Inflammatory macrophage (primary cell): ENCODE measurements at places on chromosomes 1 and 21.
A peak's percentile ranks its signal among the peaks of the same experiment; 100 is the strongest.

DNA sequence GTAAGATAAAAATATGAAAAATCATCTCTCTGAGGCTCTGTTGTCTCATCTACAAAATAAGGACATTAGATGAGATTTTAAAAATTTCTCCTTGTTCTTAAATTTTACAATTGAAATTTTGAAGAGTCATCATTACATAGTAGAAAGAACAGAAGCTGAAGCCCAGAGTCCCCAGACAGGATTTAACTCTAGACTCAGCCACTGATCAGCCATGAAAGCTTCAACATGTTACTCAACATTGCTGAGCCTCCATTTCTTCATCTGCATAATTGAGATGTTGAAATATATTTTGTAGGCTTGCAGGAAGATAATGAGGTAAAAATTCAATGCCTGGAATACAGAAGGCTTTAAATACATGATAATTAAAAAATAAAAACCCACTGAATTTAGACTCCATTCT lies 633.3 kb downstream of the LMO4 start:
- peak; percentile 14 for DNase-seq

- DNase-seq: no peak
Measured at GRCh38 chr1:2334366-2334765, 57.0 kb downstream of the MORN1 start.

GRCh38 chr1:184950227-184950626 lies 24.1 kb downstream of the NIBAN1 start:
- no peak for DNase-seq

- no peak for DNase-seq
Measured at GRCh38 chr1:93959413-93959812, 50.2 kb upstream of the GCLM start.

DNA sequence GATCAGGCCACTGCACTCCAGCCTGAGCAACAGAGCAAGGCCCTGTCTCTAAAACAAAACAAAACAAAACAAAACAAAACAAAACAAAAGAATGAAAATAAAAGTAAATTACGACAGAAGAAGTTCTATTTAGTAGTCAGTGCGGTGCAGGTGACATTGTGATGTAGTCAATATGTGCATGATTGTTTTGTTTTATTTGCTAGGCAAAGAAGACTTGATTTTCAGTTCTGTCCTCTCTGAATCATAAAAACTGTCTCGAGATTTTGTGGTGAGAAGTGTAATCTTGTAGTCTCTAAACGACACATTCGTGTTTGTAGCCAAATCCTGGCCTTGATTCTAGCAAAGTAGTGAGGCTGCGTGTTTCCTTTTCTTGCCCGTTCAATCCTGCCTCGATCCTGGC lies 23.5 kb downstream of the PEX14 start:
- DNase-seq: no peak

GRCh38 chr1:150966011-150966410 lies 8.6 kb downstream of the CERS2 start:
- no peak for DNase-seq

DNA sequence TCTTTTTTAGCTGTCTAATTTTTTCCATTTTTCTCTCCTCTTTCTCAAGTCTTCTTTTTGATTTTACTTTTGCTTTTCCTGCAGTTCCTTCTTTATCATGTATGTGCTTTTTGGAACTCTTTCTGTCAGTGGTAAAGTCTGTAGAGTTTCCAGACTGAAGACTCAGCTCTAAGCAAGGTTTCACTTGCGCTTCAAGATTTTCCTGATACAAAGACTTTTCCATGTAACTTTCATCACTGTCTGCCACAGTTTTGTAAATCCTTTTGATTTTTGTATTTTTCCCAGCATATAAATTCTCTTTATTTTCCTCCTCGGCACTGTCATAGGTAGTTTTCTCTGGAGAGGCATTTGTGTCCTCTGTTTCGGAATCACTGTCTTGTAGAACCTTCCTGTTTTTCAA lies 5.5 kb downstream of the CLSPN start:
- no peak for DNase-seq

DNA sequence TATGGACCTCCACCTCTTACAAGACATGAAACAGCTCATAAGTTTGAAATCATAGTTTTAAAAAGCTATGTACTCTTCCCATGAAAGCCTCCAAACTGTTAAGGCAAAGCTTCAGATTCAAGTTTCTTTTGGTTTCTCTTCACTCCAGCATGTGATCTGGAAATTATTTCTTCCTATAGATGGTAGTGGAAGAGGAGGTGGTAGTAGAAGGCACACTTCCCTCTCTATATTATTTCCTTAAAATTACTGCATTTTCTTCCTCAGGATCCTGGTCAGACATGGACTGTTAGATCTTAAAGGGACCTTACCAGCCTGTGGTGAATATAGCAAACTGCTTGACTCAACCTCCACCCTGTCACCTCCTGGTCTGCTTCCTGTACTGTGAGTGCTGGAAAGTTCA lies 31.9 kb downstream of the NHLH2 start:
- no peak for DNase-seq

- no peak for DNase-seq
Measured at GRCh38 chr1:190564117-190564516, 86.5 kb upstream of the BRINP3 start.

DNA sequence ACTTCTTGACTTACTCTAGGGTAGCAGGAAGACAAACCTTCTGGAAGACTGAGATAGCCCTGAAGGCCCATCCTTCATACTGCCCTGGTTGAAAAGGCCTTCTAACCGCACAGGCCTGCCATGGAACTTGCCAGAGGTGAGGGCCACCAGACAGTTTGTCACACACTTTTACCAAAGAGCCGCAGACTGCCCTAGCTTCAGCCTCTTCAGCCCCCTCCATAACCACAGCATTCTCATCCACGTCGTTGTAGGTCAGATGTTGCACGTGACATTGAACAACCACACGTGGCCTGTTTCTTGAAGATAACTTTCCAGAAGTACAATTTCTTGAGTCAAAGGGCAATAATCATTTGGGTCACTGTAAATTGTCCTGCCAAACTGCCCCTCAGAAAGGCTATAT lies 18.9 kb downstream of the ZNF362 start:
- no peak for DNase-seq

DNA sequence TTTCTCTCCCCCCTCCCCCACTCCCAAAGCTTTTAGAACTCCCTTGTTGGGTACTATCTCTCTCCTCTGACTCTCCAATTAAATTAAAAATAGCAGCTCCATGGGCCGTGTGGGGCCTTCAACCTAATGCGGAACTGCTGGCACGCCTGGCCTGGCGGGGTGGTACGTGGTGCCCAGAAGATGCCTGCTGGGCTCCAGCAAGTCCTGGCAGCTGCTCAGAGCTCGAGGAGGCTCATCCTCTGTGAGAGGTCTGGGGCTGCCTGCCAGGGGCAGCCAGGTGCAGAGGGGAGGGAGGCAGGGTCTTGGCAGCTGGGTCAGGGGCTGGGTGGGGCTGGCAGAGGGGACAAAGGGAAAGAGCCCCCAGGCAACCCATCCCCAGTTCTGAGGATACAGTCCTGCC lies 74.4 kb downstream of the ACTL8 start:
- DNase-seq: no peak

- DNase-seq: no peak
Measured at GRCh38 chr1:228205526-228206436, 2.1 kb upstream of the OBSCN start.

- DNase-seq: no peak
Measured at GRCh38 chr21:43320526-43320925, 106.4 kb downstream of the SIK1 start.

GRCh38 chr1:34361121-34361520 lies 184.4 kb downstream of the C1orf94 start:
- no peak for DNase-seq

DNA sequence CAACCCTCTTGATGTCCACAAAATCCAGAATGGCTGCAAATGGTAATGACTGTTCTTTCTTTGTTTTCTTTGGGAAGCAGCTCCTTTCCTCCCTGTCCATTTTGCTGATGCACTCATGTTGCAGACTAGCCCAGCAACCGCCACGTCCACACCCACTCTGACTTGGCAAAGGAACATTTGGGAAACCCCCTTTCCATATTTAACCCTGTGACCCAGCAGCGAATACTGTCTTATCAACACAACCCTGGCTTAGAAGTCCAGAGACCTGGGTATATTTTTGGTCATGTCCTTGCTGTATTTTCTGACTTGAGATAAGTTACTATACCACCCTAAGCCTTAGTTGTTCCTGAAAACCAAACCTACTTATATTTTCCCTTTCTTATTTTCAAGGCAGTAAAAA lies 18.1 kb upstream of the SHE start:
- no peak for DNase-seq

DNA sequence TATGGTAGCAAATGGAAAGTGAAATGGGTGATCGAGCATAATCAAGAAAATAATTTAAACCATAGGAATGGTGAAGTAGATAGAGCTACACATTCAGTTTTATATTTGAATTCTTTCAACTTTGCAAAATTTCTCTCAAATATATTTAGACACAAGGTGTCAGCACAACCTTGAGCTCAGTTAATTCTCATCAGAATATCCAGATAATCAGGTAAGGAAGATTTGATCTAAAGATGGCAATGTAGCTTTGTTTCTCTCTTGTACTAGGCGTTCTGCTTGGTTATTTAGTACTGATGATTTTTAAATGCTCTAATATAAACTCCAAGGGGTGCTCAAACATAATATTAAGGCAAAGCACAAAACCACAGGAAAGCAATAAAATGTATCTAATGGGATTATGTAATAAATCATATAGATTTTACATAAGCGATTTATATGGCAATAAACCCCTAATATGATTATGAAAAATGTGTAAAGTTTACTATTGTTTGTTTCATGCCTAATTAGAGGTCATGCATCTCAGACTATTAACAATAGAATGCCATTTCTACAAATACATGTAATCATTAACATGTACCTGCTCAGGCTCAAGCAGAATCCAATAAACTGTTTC lies 32.4 kb upstream of the SERTAD4 start:
- DNase-seq: no peak

DNA sequence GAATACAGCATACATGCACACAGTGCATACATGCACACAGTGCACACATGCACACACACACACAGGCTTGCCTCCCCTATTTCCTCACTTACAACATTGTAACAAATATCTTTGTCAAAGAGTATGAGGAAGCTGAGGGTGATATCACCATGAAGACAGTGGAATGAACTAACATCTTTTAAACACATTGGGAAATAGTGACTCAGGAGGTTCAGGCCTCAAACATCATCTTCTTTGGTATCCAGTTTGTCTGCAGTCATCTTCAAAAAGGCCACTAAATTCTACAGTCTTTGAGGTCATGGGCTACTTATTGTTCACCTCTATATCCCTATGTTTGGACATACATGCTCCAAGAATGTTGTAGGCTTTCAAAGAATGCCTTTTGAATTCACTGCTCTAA lies 2.1 kb upstream of the LCE2B start:
- peak; percentile 7 for DNase-seq

DNA sequence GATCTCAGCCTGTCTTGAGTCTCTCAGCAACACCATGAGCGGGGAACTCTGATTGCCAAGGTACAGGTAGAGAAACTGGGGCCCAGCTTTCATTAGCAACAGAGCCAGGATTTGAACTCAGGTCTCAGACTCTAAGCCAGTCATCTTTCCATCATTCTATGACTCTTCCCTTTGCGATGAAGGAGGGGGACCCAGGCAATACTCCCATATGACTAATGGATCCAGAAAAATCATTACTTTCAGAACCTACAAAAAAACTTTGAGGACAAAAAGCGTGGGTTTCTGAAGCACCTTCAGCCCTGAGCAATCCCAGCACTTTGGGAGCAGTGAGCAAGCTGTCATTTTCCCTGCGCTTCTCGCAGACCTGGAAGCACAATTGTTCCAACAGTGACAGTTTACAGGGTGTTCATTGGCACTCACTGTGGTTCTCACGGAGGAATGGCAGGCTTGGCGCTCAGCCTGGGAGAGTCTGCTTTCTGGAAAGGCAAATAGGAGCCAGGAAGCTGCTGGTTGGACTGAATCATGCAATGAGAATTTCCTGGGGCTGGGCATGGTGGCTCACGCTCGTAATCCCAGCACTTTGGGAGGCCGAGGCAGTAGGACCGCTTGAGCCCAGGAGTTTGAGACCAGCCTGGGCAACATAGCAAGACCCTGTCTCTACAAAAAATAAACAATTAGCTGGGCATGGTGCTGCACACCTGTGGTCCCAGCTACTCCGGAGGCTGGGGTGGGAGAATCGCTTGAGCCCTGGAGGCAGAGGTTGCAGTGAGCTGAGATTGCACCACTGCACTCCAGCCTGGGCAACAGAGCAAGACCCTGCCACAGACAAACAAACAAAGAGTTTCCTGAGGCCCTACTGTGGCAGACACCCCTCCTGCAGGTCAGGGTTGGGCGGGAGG lies 40.1 kb downstream of the SLC2A7 start:
- no peak for DNase-seq

GRCh38 chr1:98030483-98030882 lies 109.6 kb upstream of the DPYD start:
- no peak for DNase-seq

DNA sequence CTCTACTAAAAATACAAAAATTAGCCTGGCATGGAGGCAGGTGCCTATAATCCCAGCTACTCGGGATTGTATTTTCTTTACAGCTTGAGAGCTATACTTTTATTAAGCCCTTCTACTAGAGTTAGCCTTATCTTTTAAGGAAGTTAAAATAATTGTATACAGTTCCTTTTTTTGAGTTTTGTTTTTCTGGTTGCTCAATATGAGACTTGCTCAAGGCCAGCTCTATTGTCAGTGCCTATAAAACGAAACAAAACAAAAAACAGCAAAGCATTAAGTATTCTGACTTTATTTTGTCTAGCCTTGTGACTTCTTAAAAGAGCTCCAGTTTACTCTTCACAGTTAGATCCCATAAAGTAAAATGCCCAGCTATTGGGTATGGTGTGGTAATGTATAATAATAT lies 17.2 kb downstream of the PKN2 start:
- DNase-seq: peak; percentile 98

DNA sequence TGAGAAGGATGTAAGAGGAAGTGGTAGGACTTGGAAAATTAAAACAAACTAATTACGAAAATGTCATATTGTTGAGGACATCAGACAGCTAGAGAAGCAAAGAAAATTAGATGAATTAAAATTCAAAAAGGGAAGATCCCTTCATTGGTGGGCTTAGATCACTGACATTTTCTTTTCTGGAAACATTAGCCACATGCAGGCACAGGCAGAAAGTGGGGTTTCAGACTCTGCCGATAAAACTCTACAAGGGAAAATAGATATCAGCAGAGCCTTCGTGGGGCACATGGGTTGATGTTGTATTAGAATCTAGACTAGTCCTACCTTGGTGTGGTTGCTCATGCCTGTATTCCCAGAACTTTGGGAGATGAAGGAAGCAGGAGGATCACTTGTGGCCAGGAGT lies 12.4 kb upstream of the RGS1 start:
- DNase-seq: no peak

GRCh38 chr1:160997323-160998038 lies 23.5 kb downstream of the F11R start:
- DNase-seq: peak; percentile 74

DNA sequence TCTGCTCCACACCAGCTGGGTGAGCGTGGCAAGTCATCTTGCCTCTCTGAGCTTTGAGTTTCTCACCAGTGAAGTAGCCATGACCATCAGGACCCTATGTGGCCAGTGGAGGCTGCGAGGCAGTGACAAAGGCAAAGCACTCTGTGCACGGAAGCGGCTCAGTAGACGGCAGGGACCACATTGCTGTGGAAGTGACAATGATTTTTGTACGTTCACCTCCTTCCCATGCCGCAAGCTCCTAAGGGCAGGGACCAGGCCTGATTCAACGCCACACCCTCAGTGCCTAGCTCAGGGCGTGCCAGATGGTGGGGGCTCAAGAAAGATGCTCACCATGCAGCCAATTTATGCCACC lies 210.5 kb downstream of the MATN1 start:
- no peak for DNase-seq
